ENCODE measurements at places on chromosomes 1 and 21.
A peak's percentile ranks its signal among the peaks of the same experiment; 100 is the strongest.

GRCh38 chr21:14010729-14011128, 200.0 kb downstream of the LIPI start:
- DNase-seq: no peak

DNA sequence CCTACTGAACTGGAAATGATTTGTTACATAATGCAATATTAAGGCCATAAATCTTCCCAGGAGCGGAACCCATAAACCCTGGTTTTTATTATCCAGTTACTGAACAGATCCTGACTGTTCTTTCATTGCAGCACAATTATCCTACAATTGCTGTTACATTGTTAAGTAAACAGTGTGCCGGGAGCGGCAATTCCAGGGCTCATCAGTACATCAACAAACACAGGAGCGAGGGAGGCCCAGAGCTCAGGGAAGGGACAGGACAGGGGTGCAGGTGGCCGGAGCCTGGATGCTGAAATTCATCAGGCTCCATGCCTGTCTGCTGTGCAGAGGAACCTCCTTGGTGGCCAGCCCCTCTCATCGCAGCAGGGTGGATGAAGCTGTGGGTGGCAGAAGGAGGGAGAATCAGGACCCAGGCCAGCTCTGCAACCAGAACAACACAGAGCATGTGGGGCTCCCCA, 544.7 kb downstream of the NPHP4 start:
- no peak for DNase-seq

- DNase-seq: no peak
These were observed 512.7 kb upstream of the ZRANB2 start for GRCh38 chr1:71593523-71593922.

DNA sequence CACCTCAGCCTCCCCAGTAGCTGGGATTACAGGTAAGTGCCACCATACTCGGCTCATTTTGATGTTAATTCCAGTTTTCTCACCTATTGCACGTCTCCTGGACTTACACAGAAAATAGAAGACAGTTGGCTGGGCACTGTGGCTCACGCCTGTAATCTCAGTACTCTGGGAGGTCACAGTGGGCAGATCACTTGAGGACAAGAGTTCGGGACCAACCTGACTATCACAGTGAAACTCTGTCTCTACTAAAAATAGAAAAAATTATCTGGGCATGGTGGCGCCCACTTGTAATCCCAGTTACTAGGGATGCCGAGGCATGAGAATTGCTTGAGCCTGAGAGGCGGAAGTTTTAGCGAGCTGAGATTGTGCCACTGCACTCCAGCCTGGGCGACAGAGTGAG, 44.1 kb downstream of the DYRK1A start:
- DNase-seq: no peak

GRCh38 chr1:59999746-60000145, 73.2 kb upstream of the CYP2J2 start:
- DNase-seq: no peak

- no peak for DNase-seq
These were observed 615 bp downstream of the GPR161 start for GRCh38 chr1:168135921-168136708.

- DNase-seq: no peak
These were observed 13.2 kb downstream of the S100A7A start for GRCh38 chr1:153429266-153430165.

GRCh38 chr1:32426489-32427255, 32.4 kb upstream of the BSDC1 start:
- DNase-seq: no peak

- DNase-seq: no peak
These were observed 57.2 kb downstream of the LEPR start for GRCh38 chr1:65477414-65478378.

- DNase-seq: no peak
These were observed 3.7 kb downstream of the PEF1 start for GRCh38 chr1:31640964-31641363.

- no peak for DNase-seq
These were observed 2.2 kb upstream of the IRF6 start for GRCh38 chr1:209808059-209808581.

GRCh38 chr1:93304716-93305138, 41.0 kb upstream of the DR1 start:
- DNase-seq: peak; percentile 3

DNA sequence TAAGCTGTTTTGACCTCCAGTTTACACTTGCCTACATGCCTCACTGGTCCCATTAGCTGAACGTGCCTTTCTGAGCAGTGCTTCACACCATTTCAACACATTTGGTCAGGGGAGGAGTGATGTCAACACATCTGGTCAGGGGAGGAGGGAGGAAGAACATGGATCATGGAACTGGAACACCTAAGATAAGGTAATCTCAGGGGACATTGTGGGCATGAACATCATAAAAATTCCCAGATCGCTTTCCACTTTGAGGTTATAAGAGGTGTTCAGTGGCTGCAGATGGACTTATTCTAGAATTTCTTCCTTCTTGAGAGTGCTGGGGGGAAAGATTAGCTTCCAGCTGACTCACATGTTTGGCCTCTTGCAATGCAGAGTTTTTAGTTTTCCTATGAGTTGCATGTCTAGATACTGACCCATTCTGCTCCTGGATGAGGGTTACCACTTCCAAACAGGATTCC, 2.0 kb downstream of the QSOX1 start:
- no peak for DNase-seq

- no peak for DNase-seq
These were observed 12.5 kb downstream of the OVAAL start for GRCh38 chr1:180571060-180571831.

- peak; percentile 25 for DNase-seq
These were observed 506 bp downstream of the JUN start for GRCh38 chr1:58783090-58783992.

DNA sequence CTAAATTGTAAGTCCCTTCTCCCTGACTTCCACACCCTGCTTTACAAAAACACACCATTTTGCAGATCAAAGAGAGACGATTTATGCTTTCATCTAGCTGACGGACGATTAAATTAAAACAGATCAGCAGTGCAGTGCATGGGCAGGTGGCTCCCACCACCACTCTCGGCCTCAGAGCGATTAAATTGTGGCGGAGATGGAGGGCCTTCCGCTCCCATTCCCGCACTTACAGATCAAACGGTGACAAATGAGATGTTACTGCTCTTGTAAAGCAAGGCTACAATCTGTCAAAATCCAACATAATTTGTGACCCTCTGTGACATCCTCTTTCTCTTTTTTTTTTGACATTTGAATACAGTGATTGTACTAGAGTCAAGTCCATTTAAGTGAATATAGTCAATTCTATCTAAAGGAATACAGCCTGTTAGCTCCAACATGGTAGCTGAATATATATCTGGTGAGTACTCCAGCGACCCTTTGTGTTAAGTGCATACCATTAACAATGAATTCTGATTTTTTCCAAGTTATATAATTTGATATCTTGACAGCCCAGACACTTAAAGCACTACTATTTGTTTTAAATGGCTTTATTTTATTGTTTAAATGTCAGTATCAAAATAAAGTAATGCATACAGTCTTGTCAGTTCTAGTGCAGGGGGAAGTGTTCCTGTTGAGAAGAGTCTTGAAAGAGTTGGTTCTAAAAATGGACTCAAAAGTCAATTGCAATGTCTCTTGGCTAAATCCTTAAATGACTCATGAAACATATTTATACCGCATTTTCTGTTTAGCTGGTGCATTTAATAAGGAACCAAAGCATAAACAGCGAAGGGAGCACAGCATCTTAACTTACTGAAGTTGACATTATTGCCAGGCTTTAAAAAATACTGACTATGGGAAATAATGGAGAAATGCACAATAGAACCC, 109.0 kb downstream of the ESRRG start:
- DNase-seq: no peak

Data from activated CD8-positive, alpha-beta memory T cell treated with anti-CD3 and anti-CD28 coated beads for 1 hour (primary cell).